DMS 273 treated with DMSO at 0.1 percent for 48 hours (cell line): ENCODE measurements at places on chromosomes 3 and 15.

- DNase-seq, result no peak
Observed at GRCh38 chr15:60708684-60709083, 229.7 kb upstream of the ICE2 start.

DNA sequence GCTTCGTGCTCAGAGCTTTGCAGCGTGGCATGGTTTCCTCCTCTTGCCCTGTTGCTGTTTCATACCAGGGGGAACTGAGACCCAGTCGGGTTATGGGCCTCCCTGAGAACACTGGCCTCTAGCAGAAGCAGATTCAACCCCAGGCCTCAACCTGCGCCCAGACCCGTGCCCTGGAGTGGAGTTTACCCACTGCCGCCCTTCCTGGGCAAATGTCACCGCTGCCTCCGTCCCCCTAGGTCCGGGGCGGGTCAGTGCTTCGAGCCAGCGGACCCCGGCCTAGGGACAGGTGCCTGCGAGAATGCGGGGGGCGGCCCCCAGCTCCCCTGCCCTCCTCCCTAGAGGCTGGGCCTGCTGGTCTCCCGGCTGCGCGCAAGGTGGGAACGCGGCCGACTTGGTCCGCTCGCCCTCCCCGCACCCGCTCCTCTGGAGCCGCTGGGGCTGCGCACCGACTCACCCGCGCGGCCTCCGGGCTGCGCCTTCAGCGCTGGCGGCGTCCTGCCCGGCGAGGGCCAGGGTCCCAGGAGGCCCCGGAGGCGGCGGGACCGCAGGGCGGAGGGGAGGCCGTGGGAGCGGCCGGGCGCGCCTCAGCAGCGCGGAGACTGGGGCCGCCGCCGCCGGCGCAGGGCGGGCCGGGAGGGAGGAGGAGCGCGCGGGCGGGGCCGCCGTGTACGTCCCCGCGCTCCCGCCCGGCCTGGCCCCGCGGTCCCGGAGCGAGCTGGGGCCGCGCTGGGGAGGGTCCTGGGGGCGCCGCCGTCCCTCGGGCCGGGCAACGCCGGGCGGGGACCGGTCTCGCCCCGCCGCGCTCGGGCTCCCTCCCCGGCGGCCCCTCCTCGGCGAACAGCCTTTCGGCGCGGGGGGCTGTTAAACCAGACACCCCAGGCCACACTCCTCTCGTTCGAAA, at the start of gene PIGZ:
PIGZ (minus strand) TSS at position 601 of the 901 bp plus-strand sequence. CDS start 16,802 bp downstream, outside the sequence.
- no peak for DNase-seq

- no peak for DNase-seq
Observed at GRCh38 chr3:111244760-111245159, 173.1 kb downstream of the NECTIN3 start.

DNA sequence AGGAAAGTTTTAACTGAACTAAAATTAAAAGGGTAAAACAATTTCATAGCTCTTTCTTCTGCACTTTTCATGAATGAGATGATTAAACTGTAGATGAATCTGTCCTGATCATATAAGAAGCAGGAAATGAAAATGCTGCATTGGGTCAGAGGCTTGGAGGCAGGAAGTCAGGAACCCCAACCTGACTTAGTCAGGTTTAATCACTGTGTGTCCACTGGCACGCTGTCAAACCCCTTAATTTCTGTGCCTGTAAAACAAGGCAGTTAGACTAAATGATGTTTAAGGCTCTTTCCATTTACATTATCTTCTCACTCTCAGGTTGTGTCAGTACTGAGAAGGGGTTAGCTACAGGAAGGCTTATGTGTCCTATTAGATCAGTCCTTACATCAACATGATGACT, 193.3 kb upstream of the TTC14 start:
- DNase-seq, result no peak

- DNase-seq, result no peak
Observed at GRCh38 chr15:96348112-96349027, 17.9 kb downstream of the NR2F2 start.

GRCh38 chr3:161401389-161401788, 30.1 kb upstream of the SPTSSB start:
- DNase-seq, result no peak

GRCh38 chr3:67296039-67296892, 298.2 kb downstream of the KBTBD8 start:
- DNase-seq, result no peak
